IPS DF 19.7 (cell line): ENCODE measurements at places on chromosomes 4 and X.

DNA sequence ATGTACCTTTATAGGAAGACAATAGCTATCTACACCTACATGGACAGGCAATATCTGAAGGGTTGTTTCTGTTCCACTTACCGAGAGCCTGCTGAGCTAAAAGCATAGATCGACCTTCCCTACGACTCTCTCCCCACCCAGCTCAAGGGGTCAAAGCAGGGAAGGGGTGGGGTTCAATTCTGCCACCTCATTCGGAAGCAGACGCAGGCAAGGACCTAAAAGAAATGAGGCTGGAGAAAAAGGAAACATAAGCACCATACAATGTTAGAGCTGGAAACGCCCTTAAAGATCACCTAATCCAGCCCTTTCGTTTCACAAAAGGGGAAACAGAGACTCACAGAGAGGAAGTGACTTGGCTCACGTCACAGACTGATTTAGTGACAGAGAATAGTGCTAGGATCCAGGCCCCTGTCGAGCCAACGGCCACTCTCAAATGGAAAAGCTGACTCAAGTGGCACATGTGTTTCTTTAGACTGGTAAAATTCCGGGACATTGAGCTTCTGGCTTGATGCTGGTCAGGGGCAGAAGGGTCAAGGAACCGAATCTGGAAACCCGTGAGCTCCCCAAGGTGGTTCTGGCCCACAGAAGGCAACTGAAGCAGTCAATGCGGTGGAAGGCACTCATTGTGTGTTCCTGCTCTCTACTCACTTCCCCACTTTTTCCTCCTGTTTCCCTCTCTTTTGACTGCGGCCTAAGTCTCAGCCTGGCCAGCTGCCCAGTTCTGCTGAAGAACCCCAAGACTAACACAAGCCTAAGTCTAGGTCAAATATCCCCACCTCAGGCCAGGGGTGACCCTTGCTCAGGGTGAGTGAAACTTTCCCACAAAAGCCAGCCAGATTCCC lies 7.5 kb downstream of the SEPTIN6 start:
- no peak for DNase-seq

DNA sequence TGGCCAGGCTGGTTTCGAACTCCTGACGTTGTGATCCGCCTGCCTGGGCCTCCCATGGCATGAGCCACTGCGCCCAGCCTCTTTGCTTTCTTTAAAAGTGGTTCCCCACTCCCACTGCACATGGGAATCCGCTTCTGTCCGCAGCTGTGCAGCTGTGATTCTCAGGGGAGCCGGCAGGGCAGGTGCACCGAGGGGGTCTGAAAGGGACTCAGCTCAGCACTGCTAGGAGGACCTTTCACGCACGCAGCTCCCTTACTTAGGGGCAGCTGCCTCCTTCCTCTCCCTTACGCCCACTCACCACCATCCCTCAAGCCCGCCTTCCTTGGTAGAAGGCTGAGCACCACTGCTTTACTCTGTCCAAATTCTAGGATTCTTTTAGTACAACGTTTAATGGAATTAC lies 40.4 kb upstream of the CYP4V2 start:
- no peak for DNase-seq

DNA sequence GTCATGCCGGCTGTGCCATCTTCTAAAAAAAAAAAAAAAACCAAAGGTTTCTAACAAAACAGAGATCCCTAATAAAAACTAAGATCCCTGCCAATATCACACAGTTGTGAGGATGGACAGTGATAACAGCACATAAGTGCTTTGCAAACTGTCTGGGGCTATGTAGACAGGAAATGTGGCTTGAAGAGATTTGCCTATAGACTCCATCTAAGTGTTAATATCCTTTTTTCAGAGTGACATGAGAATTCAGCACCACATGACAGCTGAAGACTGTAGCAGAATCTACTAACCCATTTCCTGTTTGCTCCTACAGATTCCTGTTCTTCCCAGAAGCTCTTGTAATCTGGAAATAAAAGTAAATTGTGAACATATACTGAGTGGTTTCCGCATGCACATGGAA lies 215.4 kb downstream of the KDR start:
- no peak for DNase-seq

GRCh38 chr4:167233685-167234315 lies 494 bp downstream of the SPOCK3 start:
- no peak for DNase-seq

DNA sequence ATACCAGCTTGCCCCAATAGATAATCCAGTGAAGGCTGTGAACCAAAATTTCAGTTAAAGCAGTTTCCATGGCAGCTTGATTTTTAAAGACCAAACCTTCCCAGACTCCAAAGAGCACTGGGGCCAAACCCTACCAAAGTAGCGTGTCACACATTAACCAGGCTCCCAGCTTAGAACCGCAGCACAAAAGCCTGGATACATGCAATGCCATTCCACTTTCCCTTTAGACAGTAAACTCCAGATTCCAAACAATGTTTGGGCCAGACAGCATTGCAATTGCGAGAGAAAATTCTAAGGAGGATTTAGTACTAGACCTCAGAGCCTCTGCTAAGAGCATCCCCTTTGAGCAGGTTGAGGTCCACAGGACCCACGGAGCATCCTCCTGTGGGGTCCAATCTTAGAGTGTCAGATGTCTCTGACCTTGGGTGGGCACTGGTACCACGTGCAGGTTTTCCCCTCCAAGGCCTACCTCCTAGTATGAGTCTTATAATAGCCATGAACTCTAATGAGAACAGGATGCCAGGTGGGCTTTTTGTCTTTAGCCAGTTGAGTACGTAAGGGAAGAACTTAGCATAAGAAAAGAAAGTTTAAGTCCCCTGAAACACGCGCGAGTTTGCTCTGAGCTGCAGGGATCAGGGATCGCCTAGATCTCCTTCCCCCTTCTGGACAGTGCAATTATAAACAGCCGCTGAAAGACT lies 38.8 kb downstream of the MGARP start:
- peak; percentile 35 for DNase-seq

DNA sequence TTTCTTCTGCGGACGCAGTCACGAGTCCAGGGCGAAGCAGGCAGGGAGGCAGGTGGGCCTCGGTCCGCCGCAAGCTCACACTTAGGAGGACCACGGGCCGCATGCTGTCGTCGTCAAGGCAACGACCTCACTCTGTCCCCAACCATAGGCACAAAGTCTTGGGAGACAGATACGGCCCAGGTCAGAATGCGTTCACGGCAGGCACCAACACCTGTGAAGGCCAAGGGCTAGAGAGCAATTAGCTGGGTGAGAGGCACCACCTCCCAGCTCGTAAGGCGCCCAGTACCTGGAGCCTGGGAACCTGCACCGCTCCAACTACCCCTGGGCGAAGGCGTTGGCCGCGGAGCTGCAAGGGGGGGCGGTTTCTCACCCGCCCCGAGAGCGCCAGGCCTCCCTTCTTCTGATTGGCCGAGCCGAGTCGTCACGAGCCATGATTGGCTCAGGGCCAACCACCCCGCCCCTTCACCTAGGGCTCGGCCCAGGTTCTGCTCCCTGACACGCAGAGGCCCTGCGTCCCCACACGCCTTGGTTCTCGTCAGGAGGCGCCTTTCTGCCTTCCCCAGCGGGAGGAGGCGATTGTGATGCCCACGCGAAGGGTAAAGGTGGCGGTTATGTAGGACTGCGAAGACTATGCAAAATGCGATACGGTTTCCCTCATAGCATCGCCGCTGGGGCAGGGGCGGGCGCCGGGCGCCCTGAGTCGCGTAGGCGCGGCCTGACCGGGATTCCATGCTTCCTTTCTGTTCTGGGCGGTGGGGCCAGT lies at the start of gene CDKL2:
CDKL2 (minus strand) TSS at position 355 of the 763 bp plus-strand sequence. CDS start 4,540 bp downstream, outside the sequence.
- peak; percentile 63 for DNase-seq
